NCI-H1105 (cell line): ENCODE measurements at places on chromosomes 2 and 18.

GRCh38 chr2:7984693-7985353 lies 697.0 kb upstream of the ID2 start:
- DNase-seq, result no peak

- DNase-seq, result no peak
Observed at GRCh38 chr2:73033142-73033765, 38.3 kb downstream of the SFXN5 start.

DNA sequence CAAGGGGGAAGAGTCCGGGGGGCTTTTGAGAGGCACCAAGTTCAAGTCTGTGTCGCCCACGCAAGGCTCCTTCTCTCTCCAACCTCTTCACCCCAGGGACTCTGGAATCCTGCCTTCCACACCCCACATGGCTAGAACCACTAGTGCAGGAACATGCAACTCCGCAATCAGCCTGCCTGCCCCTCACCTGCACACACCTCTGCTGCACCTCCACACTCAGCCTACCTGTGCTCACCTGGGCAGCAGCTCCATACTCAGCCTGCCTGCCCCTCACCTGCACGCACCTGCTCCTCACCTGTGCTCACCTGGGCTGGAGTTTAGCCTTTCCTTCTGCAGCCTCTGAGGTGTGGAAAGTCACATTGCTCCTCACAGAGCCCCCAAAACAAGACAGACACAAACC lies 277.4 kb downstream of the NDUFA10 start:
- DNase-seq, result no peak

GRCh38 chr18:59988098-59988706 lies 88.4 kb downstream of the PMAIP1 start:
- peak; percentile 43 for DNase-seq

GRCh38 chr2:226398580-226398979 lies 401.0 kb downstream of the IRS1 start:
- no peak for DNase-seq

GRCh38 chr2:170157025-170157684 lies 20.8 kb upstream of the MYO3B start:
- DNase-seq, result no peak
